ENCODE measurements at places on chromosomes 5 and 9.

DNA sequence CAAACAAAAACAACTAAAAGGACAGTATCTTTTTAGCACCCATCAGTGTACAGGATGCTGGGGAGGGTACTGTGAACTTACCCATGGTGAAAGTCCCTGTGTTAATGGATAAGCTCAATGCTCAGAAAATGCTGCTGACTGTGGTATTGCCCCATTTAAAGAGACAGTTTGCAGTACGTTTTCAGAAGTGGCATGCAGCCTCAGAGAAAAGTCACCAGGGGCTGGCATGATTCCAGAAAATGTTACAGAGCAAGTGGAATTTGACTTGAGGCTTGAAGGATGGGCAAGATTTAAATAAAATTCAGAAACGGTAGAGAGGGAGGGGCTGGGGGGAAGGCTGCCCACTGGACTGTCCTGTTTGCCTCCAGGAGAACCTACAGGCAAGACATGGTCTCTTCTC, 7.2 kb downstream of the S1PR3 start:
- DNase-seq: no peak

DNA sequence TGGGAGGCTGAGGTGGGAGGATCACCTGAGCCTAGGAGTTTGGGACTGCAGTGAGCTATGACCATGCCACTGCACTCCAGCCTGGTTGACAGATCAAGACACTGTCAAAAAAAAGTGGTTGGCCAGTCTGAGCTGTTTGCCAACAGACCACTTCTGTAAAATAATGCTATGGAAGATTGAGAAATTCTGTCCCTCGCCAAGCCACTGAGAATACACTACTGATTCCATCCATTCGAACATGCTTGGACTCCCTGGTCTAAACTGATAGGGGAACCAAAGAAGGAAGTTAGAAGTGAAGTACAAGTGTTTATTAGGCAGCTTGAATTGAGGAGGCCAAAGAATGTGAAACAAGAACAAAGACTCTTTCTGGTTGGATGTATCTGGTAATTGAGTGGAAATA, 27.2 kb downstream of the ENC1 start:
- no peak for DNase-seq

DNA sequence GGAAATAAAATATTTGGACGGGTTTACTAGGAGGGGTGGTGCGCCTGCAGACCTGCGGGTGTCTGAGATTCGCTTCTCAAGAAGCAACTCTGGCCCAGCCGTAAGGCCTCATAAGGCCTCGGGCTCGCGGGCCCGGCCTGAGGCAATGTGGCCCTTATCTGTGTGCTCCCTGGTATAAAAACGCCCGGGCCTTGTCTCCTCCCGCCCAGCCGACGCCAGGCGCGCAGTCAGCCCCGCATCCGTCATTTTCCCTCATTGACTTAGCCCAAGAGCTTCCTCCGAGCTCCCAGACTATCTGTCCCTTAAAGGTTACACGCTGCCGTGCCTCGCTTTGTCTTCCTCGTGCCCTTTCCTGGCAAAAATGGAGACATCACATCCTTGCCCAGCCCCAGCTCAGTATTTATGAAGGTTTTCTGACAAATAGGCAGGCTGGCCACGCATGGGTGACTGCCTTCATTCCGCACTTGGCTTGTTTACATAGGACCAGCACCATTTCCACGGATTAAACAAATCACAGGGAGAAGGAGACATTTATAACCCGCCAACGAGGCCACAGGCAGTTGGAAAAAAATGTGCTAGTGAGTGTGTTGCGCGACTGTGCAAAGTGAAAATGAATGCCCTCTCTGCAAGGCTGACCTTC, 74.5 kb upstream of the TBCA start:
- DNase-seq: no peak

DNA sequence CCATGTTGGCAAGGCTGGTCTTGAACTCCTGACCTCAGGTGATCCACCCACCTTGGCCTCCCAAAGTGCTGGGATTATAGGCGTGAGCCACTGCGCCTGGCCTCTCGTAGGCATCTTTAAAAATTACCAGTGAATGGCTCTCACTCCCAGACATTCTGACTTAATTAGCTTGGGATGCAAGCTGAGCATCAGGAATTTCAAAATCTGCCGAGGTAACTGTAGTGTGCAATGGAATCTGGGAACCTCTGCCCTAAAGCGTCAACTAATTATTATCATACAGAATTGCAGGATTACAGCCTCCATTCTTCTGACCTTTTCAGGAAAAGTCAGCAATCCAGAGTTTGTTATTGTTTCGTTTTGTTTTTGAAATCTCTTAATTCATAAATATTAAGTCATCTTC, 213.4 kb upstream of the DMAC1 start:
- no peak for DNase-seq

- no peak for DNase-seq
These were observed 9.8 kb upstream of the IRF1 start for GRCh38 chr5:132500244-132500930.

DNA sequence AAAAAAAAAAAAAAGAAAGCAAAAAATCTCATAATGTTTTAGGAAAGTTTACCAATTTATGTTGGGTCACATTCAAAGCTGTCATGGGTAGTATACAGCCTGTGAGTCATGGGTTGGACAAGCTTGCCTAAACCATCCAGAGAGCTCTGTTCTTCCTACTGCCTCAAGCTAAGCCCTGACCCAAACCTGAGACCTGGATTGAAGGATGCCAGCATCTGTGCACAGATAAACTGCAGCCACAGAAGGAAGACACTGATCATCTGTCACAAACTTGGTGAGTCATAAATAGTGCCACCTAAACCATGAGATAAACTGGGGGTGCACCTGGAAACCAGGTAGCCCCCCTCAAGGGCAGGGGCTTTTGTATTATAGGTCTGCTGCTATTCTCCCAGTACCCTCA, 31.0 kb downstream of the CSF2 start:
- DNase-seq: no peak

GRCh38 chr9:79224672-79225433, 346.9 kb upstream of the TLE4 start:
- no peak for DNase-seq

DNA sequence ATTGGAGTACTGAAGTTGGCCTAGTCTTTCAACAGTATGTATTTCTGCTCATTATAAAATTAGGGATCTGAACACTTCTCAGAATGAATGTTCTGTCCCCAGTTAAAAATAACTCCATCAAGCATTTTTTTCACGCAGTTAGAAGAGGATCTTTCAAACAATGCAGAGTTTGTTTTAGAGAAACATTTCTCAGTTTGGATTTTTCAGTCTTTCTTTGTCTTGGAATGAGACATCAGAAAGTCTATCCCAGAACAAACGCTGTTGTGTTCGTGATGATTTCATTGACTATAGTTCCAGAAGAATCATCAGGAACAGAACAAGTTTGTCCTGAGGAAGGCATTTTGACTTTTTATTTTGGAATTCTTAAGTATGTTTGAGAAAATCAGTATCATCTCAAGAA, 218.7 kb downstream of the ARRDC3 start:
- DNase-seq: no peak

DNA sequence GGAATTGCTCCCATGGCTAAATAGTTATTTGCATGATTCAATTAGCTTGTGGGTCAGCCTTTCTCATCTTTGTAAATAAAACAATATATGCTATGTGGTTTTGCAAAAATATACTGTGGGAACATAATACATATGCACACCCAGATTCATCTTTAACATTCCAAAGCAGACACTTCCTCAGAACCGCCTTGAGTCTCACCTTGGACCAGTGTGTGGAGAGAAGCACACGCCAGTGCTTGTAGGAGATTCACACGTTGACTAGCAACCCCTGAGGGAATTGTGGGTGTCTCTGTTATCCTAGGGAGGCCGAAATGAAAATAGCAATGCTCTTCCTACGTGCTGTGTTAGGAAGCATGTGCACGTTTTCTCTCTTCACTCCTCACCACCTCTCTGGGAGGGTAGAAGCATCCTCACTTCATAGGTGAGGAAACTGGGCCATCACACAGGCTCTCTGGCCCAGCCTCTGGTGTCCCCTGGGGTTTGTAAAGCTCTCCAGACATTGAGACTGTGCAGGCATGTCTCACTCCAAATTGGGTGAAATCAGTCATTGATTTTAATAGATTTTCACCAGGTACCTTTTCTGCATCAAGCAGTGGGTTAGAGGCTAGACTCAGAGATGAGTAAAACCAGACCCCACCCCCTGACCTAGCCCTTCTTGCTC, 221.7 kb downstream of the PBX3 start:
- no peak for DNase-seq

DNA sequence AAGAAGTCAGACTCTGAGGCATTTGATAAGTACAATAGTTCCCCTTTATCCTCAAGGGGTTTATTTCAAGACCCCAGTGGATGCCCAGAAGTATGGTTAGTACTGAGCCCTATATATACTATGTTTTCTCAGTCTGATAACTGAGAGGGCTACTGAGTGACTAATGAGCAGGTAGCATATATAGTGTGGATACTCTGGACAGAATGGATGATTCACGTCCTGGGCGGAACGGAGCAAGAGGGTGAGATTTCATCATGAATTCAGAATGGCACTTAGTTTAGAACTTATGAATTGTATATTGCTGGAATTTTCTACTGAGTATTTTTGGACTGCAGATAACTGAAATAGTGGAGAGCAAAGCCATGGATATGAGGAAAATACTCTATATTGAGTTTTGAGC, 457.6 kb downstream of the PLK2 start:
- DNase-seq: no peak

GRCh38 chr9:123679330-123679987, 250.5 kb downstream of the DENND1A start:
- DNase-seq: peak; percentile 79

GRCh38 chr5:158886086-158886485, 213.6 kb downstream of the EBF1 start:
- no peak for DNase-seq

DNA sequence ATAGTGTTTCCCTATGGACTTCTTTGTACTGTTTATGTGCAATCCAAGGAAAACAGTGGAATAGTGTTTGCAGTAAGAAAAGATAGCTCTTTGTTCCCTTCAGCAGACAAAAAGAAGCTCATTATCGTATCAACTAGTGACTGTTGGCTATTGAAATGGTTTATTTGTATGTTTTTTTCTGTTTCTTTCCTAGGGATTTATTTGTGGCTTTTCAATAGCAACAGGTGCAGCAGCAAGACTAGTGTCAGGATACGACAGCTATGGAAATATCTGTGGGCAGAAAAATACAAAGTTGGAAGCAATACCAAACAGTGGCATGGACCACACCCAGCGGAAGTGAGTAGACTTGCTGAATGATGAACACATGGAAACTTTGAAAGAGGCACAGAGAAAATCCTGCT, 65.1 kb downstream of the SLC44A1 start:
- no peak for DNase-seq

GRCh38 chr9:117768750-117769395, 64.7 kb downstream of the TLR4 start:
- no peak for DNase-seq

- DNase-seq: no peak
These were observed 315.5 kb downstream of the SEMA5A start for GRCh38 chr5:9230355-9230754.

GRCh38 chr9:126724226-126724625, 80.6 kb upstream of the ZBTB43 start:
- DNase-seq: no peak

DNA sequence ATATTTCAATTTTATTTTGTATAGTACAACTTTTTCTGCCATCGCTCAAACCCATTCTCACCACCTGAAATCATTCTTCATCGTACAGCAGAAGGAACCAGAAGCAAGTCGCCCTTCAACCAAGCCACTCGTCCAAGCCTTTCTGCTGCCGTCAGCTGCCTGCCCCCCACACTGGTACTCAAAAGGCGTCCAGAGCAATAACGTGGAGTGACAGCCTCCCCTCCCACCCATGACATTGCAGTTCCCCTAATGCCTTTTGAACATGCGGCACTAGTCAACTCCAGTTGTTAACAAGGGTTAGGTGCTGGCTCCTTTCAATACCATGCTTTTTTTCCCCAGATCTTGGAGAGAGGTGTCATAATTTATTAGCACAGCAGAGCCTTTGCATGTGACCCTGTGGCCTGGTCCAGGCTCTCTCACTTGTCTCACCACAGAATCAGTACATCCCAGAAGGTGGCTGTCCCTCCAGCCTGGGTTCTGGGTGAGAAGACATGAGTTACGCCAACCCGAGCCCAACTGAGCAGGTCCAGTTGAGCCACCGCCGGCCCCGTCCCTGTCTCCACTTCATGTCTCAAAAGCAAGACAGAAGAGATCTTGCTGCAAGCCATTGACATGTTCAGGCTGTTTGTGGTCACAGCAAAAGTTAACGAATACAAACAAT, 20.4 kb upstream of the MED10 start:
- no peak for DNase-seq

DNA sequence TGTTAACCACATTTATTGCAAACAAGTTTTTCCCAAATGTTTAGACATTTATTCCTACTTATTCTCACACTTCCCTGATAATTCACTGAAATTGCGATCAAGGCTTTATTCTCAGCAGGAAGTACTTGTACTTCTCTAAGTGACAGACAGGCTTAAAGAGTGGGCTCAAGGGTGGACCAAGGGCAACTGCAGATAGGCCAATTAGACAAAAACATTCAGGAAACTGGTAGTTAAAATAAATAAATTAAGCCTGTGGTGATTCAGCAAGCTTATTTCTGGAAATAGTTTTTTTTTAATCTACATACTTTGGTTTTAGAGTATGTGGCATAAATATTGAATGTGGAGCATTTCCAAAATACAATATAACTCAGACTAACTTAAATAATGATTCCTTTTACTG, 136.1 kb downstream of the UGCG start:
- no peak for DNase-seq

DNA sequence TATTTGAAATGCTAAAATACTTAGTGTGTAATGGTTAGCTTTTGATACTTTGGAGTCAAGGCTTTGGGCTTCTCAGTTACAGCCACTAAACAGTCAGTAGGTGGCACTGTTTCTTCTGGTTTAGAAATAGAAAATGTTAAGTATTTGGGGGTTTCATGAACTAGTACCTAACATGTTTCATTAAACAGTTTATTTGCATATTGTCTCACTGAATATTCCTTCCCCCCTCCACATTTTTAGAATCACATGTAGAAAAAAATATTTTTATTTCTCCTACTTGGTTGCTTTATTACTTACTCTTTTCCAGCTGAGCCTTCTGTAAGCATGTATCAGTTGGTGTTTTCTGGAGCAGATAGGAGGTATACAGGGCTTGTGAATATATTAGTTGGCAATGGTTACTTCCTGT, 48.0 kb downstream of the IPO11 start:
- peak; percentile 12 for DNase-seq

GRCh38 chr5:178336889-178337288, 104.3 kb upstream of the PHYKPL start:
- DNase-seq: no peak

GRCh38 chr9:94734054-94734754, 7.7 kb downstream of the AOPEP start:
- DNase-seq: no peak

- no peak for DNase-seq
These were observed 69.7 kb upstream of the NEURL1B start for GRCh38 chr5:172571413-172571812.

- no peak for DNase-seq
These were observed 100.1 kb downstream of the FBXL7 start for GRCh38 chr5:15600035-15600434.

DNA sequence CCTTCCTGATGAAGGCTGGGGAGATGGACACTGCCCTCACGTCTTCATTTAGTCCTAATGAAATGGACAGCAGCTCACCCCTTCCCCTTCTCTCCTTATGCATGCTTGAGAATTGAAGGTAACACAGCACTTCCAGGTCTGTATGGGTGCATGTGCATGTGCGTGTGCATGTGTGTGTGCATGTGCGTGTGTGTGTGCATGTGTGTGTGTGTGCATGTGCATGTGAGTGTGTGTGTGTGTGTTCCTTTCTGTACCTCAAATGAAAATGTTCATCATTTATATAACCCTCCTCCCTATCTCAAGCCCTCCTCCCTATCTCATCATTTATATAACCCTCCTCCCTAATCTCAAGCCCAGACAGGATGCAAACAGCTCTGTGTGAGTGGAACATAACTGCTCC, 444.8 kb downstream of the MAT2B start:
- no peak for DNase-seq

Measured in GM12864 (cell line).